ENCODE measurements at places on chromosomes 2 and 18.

- no peak for DNase-seq
Measured at GRCh38 chr2:202306034-202306433, 40.5 kb downstream of the NOP58 start.

DNA sequence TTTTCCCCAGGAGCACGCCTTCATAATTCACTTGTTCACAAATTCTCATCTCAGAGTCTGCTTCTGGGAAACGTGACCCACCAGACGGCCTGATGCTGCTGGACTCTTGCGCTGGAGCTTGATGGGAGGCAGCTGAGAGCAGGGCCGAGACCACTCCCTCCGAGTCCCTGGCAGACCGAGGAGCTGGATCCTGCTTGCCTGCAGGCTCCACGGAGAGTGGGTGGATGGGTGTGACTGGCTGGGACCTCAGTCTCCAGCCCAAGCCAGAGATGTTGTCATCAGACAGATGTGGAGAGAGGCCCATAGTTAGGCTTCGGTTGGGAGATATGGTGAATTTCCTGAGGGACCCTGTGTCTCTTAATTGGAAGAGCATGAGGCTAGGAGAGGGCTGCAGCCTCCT is 76.4 kb downstream of the TSN start:
- DNase-seq = no peak

GRCh38 chr18:52888014-52888413 is 548.0 kb downstream of the DCC start:
- DNase-seq = peak; percentile 33

- peak; percentile 51 for DNase-seq
Measured at GRCh38 chr2:128250229-128251025, 68.2 kb downstream of the HS6ST1 start.

Measured in RPMI8226 (cell line).